Activated naive CD4-positive, alpha-beta T cell treated with anti-CD3 and anti-CD28 coated beads, Interleukin-2, amount 10 ng/mL, durations not matched to agents 7 days and 5 days (primary cell): ENCODE measurements at places on chromosomes 5 and 9.

DNA sequence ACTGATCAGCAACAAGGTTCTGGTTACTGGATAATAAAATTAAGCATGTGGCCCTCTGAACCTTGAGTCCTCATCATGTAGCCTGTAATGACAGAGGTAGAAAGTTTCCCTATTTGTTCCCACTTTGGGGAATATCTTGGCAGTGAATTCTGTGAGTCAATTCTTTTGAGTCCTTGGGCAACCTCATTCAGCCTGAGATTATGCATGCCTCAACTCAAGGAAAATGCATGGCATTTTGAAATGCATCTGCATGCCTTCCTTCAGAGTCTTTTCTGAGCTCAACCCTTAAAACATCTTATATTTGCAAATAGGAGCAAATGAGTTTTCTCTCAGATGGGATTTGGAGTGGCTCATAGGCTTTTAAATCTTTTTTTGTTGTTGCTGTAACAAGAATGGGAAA is 218.1 kb upstream of the CD180 start:
- no peak for DNase-seq

DNA sequence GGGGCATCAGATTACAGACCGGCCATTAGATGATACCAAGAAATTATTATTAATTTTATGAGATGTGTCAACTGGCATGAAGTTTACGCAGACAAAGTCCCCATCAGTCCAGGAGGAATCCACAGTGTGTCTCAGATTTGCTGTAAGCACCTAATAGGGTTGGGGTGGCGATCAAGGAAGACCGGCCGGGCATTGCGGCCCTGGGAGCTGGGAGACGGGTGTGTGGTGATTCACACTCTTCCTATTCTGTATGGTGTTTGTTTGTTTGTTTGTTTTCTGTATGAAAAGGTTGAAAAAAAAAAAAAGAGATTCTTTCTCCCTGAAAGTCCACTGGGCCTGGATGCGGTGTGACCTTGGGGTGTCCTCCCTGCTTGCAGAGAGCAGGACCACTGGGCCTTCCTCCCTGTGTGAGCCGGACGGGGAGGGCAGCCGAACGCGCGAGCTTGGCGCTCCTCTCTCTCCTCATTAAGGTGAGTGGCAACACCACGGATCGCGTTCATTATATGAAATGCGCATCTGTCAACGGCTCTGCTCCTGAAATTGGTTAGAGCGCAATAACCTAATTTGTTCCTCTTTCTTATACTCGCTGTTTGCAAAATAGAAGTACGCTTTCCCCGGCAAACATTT is 15.1 kb downstream of the RASGEF1C start:
- DNase-seq = no peak

- no peak for DNase-seq
These were observed 56.6 kb downstream of the HSD17B3 start for GRCh38 chr9:96245399-96245798.

- DNase-seq = no peak
These were observed 336.5 kb downstream of the RFX3 start for GRCh38 chr9:3189113-3189861.

DNA sequence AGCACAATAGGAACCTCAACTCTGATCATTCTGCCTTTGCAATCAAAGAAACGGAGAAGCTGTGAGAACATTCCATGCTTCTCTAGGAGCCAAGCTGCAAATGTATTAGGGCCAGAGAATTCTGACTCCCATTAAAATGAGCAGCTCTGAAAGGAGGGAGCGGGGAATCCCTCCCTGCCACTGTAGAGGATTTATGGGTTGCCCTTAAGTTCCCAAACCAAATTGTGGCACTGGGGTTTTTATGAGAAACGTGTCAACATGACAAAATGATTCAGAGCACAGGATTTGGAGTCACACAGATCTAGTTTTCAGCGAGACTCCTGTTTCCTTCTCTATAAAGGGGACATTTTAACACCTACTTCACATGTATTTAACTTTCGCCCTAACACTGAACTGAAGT is 1.8 kb downstream of the IL6ST start:
- DNase-seq = no peak

GRCh38 chr9:88953381-88954029 is 37.8 kb upstream of the S1PR3 start:
- no peak for DNase-seq

GRCh38 chr5:81181576-81182316 is 51.4 kb upstream of the CKMT2 start:
- DNase-seq = no peak

- DNase-seq = no peak
These were observed 1.2 kb downstream of the SURF4 start for GRCh38 chr9:133374612-133375115.

DNA sequence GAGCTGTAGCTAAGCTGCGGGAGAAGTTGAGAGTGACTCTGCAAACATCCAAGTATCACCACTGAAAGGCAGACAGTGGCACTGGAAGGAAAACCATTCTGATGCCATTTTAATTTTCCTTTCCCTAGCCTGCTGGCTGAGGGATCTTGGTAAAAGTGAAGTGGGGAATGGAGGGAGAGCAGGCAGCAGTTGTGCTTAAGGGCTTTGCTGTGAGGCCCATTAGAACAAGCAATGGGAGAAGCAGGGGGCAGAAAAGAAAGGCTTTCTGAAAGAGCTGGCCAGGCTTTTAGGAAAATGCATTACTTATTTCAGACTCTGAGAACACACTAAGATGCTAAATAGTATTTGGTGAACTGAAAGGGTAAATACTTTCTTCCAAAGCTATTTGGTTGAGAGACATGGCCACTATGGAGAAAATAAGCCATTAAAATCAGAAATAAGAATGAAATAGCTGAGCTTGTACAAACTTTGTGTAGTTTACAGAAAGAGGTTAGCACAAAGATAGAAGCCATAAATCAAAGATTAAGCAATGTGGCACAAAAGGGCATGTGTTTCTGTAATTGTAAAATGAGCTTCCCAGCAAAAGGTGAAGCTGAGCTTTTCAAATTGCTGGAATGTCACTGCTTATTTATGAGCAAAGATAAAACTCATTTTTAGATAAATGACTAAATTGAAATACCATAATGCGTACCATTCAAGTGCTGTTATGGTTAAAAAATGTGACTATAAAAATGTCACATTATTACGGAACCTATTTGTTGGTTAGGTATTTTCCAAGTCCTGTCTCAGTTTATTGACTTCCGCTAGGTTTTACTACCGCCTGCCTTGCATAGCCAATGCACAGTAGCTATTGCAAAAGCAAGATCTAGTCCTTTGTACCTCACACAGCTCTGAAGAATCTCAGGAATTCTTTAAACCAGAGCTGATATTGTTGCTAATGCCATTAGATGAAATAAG is 20.8 kb downstream of the SNCAIP start:
- no peak for DNase-seq

- no peak for DNase-seq
These were observed 103.3 kb downstream of the ZSWIM6 start for GRCh38 chr5:61435368-61435767.

- DNase-seq = no peak
These were observed 980 bp downstream of the COL5A1 start for GRCh38 chr9:134642385-134643181.

DNA sequence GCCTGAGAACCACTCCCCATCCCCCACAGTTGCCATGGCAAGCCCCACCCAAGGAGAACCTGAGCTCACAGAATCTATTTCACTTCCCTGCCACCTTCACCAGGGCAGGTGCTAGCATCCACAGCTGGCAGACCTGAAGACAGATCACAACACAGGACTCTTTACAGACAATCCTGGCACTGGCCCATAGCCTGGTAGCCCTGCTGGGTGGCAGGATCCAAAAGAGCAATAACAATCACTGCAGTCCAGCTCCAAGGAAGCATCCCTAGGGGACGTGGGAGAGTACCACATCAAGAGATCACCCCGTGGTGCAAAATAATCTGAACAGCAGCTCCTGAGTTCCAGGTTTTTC is 463.2 kb upstream of the PIK3R1 start:
- DNase-seq = no peak

- no peak for DNase-seq
These were observed 131.1 kb downstream of the FOXD1 start for GRCh38 chr5:73317523-73317922.

DNA sequence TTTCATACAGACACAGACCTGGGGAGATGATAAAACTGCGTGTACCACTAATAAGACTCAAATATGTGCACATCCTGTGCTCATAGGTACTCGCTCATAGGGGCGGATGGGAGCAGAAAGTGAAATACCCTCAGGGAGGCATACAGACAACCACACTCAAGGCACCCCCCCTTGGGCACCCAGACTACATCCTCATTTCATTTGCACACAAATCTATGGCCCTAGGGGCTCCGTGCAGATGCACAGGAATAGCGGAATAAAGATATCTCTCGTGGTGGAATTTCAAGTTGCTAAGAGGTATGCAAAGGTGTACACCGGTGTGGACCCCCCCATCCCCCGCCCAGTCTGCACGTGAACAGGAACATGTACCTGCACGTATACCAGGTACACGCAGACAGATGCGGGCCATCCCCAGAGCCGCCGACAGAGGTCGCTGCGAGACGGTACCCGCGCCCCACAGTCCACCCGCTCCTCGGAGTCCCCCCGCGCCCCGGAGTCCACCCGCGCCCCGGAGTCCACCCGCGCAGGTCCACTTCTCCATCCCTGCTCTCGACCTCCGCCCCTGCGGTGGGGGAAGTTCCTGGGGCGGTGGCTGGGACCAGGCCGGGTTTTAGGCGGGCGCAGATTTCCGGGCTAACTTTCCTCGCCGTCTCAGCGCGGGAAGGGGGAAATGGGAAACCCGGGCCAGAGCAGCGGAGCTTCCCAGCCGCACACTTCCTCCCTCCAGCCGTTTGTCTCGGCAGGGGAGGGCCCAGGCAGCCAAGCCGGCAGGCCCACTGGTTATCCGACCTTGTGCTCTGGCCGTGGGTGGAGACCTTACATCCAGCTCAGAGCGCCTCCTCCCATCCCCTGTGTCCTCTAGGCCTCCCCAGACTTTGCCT is 1.0 kb upstream of the IL12B start:
- DNase-seq = peak; percentile 82

DNA sequence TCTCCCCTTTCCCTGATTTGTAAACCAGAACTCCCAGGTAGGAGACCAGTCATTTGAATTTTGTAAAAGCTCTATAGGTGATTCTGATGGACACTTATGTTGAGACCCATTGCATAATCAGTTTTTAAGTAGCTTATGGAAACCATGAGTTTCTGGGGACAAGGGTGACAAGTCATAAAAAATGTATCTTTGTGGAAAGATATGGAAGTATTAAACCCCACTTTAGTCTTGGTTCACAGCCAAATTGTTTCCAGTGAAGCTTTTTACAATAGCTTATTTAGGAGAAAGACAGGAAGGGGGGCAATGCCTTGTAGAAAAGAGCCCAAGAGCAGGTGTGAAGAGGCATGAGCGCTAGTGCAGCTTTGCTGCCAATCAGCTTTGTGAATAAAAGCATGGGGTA is 453 bp upstream of the CCL28 start:
- no peak for DNase-seq

DNA sequence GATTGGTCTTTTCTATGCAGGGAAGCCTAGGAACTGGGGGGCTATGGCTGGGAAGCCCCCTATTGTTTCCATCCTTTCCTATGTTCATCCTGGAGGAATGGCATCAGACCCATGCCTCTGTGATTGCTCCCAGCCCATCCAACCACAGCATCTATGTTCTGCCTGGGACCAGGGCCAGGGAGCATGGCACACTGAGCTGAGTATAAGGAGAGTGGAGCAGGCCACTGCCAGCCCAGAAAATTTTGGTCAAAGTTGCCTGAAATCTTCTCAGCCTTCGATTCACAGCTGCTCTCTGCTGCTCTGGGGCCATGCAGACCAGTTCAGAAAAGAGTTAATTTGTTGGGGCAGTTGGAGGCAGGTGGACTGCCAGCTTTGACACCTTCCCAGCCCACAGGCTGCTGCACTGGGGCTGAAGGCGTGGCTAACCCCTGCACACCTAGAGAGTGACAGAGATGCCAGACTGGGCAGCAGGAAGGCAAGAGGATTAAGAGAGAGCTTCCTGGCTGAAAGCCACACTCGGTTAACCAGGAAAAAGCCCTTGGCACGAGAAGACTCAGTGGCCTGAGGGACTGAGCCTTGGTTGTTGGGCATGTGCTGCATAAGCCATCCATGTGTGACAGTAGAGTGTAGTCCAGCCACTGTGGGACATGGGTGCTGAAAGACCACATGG is 12.1 kb downstream of the TGFBI start:
- DNase-seq = no peak

DNA sequence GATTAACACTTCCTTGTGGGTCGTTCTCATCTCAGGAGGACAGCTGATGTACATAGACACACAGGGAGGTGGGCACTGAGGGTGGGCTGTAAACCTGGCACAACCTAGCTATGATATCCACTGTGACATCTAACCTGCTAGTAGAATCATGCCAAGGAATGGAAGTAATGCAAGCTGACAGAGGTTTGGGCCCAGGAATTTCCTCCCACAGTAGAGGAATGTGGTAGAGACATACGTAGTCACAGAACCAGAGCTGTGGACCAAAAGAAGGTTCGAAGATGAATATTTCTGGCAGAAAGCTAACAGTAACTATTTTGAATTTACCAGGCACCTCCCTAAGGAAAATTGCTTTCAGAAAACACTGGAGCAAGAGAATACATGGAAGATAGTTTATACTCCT is 15.2 kb upstream of the DNAJC25 start:
- no peak for DNase-seq

DNA sequence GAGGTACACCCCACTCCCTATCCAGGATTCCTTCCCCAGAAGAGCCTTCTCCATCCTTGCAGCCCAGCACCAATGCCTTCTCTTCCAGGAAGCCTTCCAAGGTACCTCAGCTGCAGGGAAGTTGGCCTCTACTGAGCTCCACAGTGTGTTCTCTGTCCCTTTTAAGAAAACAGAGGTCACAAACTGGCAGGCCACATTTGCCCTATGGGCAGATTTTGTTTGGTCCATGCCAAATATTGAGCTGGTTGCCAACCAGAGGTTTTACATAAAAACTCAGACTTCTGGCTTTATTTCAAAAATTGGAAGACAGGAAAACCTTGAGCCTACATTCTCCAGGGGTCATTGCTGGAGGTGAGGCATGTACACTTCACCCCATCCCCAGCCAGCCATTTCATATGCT is 9.0 kb upstream of the NDST1 start:
- DNase-seq = no peak

DNA sequence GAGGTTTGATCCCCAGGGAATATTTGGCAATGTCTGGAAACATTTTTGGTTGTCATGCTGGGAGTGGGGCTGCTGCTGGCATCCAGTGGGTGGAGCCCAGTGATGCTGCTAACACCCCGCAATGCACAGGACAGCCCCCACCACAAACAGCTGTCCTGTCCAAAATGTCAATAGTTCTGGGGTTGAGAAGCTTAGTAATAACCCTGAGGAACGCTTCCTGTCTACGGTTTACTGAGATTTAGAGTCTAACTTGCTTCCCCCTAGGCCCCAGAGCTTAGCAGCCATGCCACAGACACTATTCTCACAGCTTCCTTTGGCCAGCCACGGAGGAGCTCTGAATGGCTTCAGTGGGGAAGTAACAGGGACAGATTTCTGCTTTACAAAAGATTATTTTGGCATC is 66.5 kb downstream of the MSX2 start:
- no peak for DNase-seq

DNA sequence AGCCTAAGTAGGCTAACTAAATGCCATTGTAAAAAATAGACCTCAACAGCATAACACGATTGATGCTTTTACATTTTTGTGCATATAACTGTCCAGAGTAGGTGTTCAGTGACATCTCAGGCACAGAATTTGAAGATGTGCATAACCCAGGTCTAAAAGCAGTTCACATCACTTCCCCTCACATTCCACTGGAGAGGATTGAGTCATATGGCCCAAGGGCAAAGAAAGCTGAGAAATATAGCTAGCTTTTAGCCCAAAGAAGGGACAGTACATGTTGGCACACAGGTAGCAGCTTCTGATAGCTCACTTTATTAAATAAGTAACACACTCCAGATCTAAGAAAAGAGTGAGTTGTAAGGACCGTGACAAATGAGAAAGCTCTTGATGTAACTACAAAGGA is 2259.5 kb upstream of the WWC1 start:
- DNase-seq = no peak
